ENCODE measurements at places on chromosomes 1 and 21.

GRCh38 chr1:228930479-228930957 lies 195.2 kb downstream of the RHOU start:
- DNase-seq, result no peak
- peaks cover 9% of the 10 kb centered on the region for H3K27me3 ChIP-seq
- H3K36me3 ChIP-seq, result no peaks in the 10 kb centered on the region
- peaks cover 6% of the 10 kb centered on the region for H3K4me1 ChIP-seq
- no peak overlapping the region for H3K4me3 ChIP-seq
- no peak overlapping the region for H3K27ac ChIP-seq

DNA sequence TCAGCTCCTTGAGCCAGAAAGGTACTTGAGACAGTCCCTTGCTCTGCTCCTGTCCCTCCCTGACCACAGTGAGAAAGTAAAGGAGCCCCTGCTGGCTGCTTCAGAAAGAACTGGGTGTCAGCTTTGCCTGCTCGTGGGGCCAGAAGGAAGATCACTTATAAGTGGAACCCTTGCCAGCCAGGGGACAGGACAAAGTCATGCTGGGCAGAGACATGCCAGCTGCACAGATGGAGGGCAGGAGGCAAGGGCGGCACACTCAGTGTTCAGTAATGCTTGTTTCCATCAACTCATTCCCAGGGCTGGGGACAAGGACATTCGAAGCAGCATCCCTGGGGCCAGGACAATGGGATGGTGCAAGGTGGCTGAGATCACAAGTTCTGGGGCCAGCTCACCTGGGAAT lies 41.8 kb downstream of the NTPCR start:
- H3K4me3 ChIP-seq, result no peak overlapping the region
- peaks cover 39% of the 10 kb centered on the region for H3K36me3 ChIP-seq
- H3K27me3 ChIP-seq, result no peaks in the 10 kb centered on the region

- no peaks in the 10 kb centered on the region for H3K27me3 ChIP-seq
- H3K36me3 ChIP-seq, result peaks cover 36% of the 10 kb centered on the region
- peak overlapping the region; percentile 96 for H3K4me3 ChIP-seq
- no peak for DNase-seq
- H3K4me1 ChIP-seq, result peaks cover 24% of the 10 kb centered on the region
Measured at GRCh38 chr1:36224537-36225282, 467 bp downstream of the THRAP3 start.

GRCh38 chr1:204453141-204453772 lies 41.3 kb downstream of the PIK3C2B start:
- H3K27me3 ChIP-seq, result no peaks in the 10 kb centered on the region
- H3K27ac ChIP-seq, result peak overlapping the region; percentile 89
- peak overlapping the region; percentile 52 for H3K4me3 ChIP-seq
- peaks cover 10% of the 10 kb centered on the region for H3K36me3 ChIP-seq

DNA sequence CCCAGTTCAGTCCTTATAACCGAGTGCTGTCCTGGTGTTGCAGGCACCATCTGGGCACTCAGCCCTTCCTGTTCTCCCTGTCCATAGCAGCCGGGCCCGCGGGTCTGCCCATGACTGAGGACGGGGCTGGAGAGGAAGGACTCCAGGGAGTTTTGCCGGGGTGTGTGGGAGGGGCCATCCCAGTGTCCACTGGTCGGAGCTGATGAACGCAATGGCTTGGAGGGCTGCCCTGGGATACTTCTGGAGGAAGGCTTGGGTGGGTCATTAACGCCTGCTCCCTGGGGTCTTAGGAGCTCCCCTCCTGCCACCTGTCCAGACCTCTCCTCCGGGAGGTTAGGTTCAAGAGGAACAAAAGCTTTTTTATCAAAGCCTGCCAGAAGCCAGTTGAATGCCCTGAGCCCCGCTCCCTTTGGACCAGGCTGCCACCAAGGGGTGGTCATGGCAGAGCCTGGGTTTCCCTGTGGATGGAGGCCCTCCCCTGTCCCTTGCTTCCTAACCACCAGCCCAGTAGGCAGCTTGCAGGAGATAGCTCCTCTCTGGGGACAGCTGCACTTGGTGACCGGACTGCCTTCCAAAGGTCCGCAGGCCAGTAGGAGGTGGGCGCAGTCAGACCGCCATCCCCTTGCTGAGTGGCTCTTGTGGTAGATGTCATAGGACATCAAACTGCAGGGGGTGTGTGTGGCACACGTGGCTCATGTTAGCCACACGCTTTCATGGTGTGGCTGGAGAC lies 61.3 kb downstream of the TRIM11 start:
- no peak overlapping the region for H3K27ac ChIP-seq
- no peaks in the 10 kb centered on the region for H3K27me3 ChIP-seq
- H3K36me3 ChIP-seq, result peaks cover 4% of the 10 kb centered on the region
- no peak overlapping the region for H3K4me3 ChIP-seq
- no peaks in the 10 kb centered on the region for H3K4me1 ChIP-seq

GRCh38 chr1:192491804-192492554 lies 83.6 kb upstream of the RGS1 start:
- no peaks in the 10 kb centered on the region for H3K4me1 ChIP-seq
- peaks cover 6% of the 10 kb centered on the region for H3K27me3 ChIP-seq
- H3K36me3 ChIP-seq, result no peaks in the 10 kb centered on the region
- H3K27ac ChIP-seq, result no peak overlapping the region
- no peak overlapping the region for H3K4me3 ChIP-seq

GRCh38 chr1:50699795-50700194 lies 260.3 kb downstream of the FAF1 start:
- H3K4me3 ChIP-seq, result no peak overlapping the region
- no peaks in the 10 kb centered on the region for H3K36me3 ChIP-seq
- no peaks in the 10 kb centered on the region for H3K27me3 ChIP-seq
- DNase-seq, result no peak
- H3K27ac ChIP-seq, result no peak overlapping the region

GRCh38 chr1:88979054-88979748 lies 13.2 kb downstream of the KYAT3 start:
- DNase-seq, result no peak
- H3K4me1 ChIP-seq, result peaks cover 54% of the 10 kb centered on the region
- H3K36me3 ChIP-seq, result peaks cover 80% of the 10 kb centered on the region
- peak overlapping the region; percentile 1 for H3K4me3 ChIP-seq

- no peaks in the 10 kb centered on the region for H3K36me3 ChIP-seq
- no peak overlapping the region for H3K4me3 ChIP-seq
- DNase-seq, result no peak
- peaks cover 16% of the 10 kb centered on the region for H3K4me1 ChIP-seq
Measured at GRCh38 chr1:54490361-54491248, 57.4 kb upstream of the ACOT11 start.

DNA sequence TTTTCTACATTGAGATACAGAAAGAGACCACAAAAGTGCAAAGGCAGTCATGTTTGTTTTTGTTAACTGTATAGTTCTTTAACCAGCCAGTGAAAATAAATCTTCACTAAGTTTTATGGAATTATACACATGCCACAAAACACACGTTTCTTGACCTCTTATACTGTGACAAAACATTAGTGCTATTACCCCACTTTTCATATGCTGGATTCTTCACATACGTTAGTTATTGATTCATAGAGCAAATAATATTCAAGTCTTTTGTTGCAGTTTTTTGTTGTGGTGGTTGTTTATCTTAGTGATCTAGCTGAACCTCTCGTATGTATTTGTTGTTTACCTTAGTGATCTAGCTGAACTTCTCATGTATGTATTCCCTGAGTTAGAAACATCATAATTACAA lies 28.0 kb downstream of the LYPLAL1 start:
- H3K36me3 ChIP-seq, result peaks cover 10% of the 10 kb centered on the region
- no peak for DNase-seq
- no peak overlapping the region for H3K4me3 ChIP-seq
- H3K27ac ChIP-seq, result no peak overlapping the region
- H3K27me3 ChIP-seq, result no peaks in the 10 kb centered on the region
- no peaks in the 10 kb centered on the region for H3K4me1 ChIP-seq

DNA sequence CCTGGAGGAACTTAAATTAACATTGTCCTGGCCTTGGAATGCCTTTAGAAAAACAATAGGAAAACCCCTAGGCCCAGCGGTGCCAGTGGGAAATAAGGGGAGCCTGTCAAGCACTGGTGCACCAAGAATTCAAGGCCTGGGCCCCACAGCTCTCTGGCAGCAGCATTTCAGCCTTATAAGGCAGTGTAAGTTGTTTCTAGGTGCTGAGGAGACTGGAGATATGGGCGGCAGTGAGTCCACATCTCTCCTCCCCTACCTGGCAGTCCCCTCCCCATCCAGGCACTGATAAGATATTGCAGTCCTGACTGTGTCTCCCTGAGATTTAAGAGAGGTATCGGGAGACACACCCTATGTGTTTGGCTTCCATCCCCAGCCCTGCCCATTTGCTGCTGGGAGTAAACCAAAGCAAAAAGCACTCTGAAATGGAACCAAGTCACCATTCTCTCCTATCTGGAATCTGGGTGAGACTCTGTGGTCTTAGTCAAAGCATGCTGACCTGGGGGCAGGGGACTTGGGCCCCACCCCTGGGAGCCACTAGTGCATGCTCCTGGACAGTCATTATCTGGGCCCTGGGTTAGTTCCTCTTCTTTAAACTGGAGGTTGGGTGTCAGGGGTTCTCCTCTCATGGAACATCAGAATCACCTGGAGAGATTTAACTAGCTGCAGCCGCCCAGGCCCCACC lies 30.5 kb downstream of the DEGS1 start:
- no peaks in the 10 kb centered on the region for H3K27me3 ChIP-seq
- DNase-seq, result no peak
- no peak overlapping the region for H3K27ac ChIP-seq
- no peaks in the 10 kb centered on the region for H3K36me3 ChIP-seq
- peaks cover 8% of the 10 kb centered on the region for H3K4me1 ChIP-seq

DNA sequence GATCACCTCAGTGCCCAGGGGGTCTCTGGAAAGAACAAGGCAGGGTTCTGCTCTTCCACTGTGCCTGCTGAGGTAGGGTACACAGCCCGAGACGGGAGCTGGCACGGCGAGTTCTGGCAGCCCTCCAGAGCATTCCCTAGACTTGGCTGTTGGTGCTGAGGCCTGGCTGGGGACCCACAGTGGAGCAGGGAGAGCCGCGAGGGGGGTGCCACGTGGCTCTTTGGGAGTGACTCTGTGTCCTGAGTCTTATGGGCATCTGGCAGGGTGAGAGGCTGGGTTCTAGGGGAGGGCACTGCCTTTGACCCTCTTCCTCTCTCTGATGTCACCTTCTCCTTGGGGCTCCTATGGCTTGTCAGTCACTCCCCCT lies 336.4 kb downstream of the CAMTA1 start:
- H3K27ac ChIP-seq, result no peak overlapping the region
- no peak for DNase-seq
- H3K36me3 ChIP-seq, result no peaks in the 10 kb centered on the region
- H3K4me1 ChIP-seq, result no peaks in the 10 kb centered on the region

DNA sequence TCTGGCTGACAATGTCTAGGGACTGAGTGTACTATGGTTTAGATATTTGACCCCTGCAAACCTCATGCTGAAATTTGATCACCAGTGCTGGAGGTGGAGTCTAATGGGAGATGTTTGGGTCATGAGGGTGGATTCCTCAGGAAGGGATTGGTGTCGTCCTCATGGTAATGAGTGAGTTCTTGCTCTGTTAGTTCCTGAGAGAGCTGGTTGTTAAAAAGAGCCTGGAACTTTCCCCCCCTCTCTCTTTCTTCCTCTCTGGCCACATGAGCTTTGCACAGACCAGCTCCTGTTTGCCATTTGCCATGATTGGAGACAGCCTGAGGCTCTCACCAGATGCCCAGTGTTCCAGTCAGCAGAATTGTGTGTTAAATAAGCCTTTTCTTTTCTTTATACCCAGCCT lies 36.6 kb upstream of the CNIH3 start:
- no peak overlapping the region for H3K27ac ChIP-seq
- H3K4me3 ChIP-seq, result no peak overlapping the region
- peaks cover 28% of the 10 kb centered on the region for H3K27me3 ChIP-seq
- H3K36me3 ChIP-seq, result no peaks in the 10 kb centered on the region

GRCh38 chr1:227453631-227454355 lies 109.6 kb upstream of the ZNF678 start:
- H3K4me1 ChIP-seq, result peaks cover 2% of the 10 kb centered on the region
- no peak overlapping the region for H3K4me3 ChIP-seq
- H3K27ac ChIP-seq, result no peak overlapping the region
- no peak for DNase-seq

DNA sequence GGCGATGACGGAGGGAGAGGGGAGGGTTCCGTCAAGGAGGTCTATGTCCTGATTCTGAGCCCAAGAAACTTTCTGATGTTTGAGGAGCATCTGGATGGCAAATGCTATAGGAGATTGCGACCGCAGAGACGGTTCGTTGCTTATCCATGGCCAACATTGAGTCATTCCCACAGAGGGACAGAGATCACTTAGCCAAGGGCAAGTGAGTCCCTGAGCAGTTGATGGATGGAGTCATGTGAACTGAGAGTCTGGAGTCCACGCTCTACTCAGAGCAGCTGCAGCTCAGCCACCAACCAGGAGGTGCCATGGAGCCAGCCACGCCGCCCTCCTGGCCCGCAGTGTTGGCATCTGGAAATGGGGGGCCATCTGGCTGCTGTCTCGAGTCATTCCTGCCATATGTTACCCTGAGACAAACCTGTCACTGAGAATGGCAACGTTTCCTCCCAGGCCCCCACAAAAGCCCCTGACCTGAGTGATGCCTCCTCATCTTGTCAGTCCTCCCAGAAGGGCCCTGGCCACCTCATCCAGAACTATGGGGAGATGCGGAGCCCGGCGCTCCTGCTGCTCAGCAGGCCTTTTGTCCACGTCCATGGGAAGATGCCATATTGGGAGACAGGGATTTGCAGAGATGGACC lies 58.6 kb downstream of the ATP5PO start:
- H3K4me1 ChIP-seq, result no peaks in the 10 kb centered on the region
- no peak overlapping the region for H3K27ac ChIP-seq
- no peak overlapping the region for H3K4me3 ChIP-seq
- no peaks in the 10 kb centered on the region for H3K27me3 ChIP-seq

- no peaks in the 10 kb centered on the region for H3K4me1 ChIP-seq
- H3K36me3 ChIP-seq, result no peaks in the 10 kb centered on the region
- H3K27me3 ChIP-seq, result no peaks in the 10 kb centered on the region
- no peak for DNase-seq
- H3K27ac ChIP-seq, result no peak overlapping the region
- no peak overlapping the region for H3K4me3 ChIP-seq
Measured at GRCh38 chr1:67644566-67644965, 40.4 kb upstream of the GADD45A start.

DNA sequence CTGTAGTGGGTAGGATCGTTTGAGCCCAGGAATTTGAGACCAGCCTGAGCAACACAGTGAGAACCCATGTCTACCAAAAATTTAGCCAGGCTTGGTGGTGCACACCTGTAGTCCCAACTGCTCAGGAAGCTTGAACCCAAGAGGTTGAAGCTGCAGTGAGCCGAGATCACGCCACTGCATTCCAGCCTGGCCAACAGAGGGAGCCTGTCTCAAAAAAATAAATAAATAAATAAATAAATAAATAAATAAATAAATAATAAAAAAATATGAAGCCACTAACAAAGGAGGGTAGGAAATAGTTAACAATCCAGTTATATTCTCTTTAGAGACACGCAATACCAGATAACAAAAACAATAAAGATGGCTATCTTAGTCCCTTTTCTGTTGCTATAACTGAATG lies 11.9 kb upstream of the CBR3 start:
- no peaks in the 10 kb centered on the region for H3K27me3 ChIP-seq
- no peak overlapping the region for H3K4me3 ChIP-seq
- peaks cover 11% of the 10 kb centered on the region for H3K4me1 ChIP-seq
- H3K36me3 ChIP-seq, result no peaks in the 10 kb centered on the region
- H3K27ac ChIP-seq, result no peak overlapping the region
- no peak for DNase-seq

Data from activated T-helper 2 cell treated with anti-CD3 and anti-CD28 coated beads, Interferon-gamma antibody, Interleukin-2, Interleukin-4, amounts not matched to agents 10 μg/mL and 5 μg/mL and 100 μg/mL, durations not matched to agents 14 hours and 24 hours and 36 hours (primary cell).